ENCODE measurements at places on chromosomes 1 and 21.

GRCh38 chr1:169727307-169727706 lies 6.6 kb downstream of the SELE start:
- H3K4me1 ChIP-seq: no peaks in the 10 kb centered on the region
- no peak overlapping the region for H3K4me3 ChIP-seq
- H3K36me3 ChIP-seq: no peaks in the 10 kb centered on the region
- no peak overlapping the region for H3K27ac ChIP-seq
- no peaks in the 10 kb centered on the region for H3K27me3 ChIP-seq
- no peak for DNase-seq

DNA sequence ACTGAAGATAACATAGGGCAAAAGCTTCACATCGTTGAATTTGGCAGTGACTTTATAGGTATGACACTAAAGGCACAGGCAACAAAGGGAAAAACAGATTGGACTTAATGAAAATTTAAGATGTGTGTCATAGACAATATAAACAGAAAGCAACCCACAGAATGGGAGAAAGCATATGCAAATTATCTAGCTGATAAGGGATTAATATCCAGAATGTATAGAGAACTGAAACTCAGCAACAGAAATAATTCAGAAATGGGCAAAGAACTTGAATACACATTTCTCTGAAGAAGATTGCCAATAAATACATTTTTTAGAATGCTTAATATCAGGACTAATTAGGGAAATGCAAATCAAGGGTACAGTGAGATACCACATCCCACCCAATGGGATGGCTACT lies 55.2 kb upstream of the ANGPTL1 start:
- H3K27ac ChIP-seq: no peak overlapping the region
- H3K27me3 ChIP-seq: no peaks in the 10 kb centered on the region
- no peaks in the 10 kb centered on the region for H3K4me1 ChIP-seq
- no peak overlapping the region for H3K4me3 ChIP-seq
- H3K36me3 ChIP-seq: no peaks in the 10 kb centered on the region

DNA sequence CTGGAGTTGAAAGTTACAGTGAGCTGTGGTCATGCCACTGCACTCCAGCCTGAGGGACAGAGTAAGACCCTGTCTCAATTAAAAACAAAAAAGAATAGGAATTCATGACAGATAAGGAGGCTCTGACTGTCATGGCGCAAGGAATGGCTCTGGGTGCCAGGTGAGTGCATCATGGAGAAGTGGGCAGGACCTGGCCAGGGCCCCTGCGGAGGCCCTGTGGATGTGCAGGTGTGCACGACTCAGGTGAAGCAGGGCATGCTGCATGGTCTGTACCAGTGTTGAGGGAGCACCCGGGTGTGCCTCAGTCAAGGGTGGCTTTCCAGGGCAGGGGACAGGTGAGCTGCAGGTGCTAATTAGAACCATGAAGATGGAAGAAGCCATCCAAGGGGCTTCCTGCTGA lies 14.0 kb downstream of the SLC1A7 start:
- no peak for DNase-seq
- H3K4me3 ChIP-seq: no peak overlapping the region
- H3K4me1 ChIP-seq: peaks cover 5% of the 10 kb centered on the region
- no peaks in the 10 kb centered on the region for H3K27me3 ChIP-seq

GRCh38 chr1:3759796-3760195 lies 7.5 kb downstream of the CCDC27 start:
- H3K27ac ChIP-seq: no peak overlapping the region
- no peaks in the 10 kb centered on the region for H3K4me1 ChIP-seq
- no peak for DNase-seq
- no peaks in the 10 kb centered on the region for H3K27me3 ChIP-seq
- no peaks in the 10 kb centered on the region for H3K36me3 ChIP-seq

DNA sequence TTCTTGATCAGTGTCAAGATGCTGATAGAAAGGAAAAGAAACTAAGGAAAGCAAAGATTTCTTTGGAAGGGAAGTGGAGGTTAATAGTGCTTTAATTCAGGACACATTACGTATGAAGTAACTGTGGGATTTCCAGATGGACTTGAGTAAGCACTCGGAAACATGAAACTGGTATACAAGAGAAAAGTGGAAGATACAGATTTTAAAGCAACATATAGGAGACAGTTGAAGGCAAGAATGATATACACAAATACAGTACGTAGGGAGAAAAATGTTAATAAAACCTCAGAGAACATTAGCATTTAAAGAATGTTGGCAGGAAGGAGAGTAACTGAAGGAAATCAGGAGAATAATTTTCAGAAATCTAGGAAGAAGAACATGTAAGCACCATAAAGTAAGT lies 730.9 kb upstream of the ADGRL2 start:
- no peak overlapping the region for H3K4me3 ChIP-seq
- no peak overlapping the region for H3K27ac ChIP-seq
- no peaks in the 10 kb centered on the region for H3K36me3 ChIP-seq
- DNase-seq: no peak
- H3K27me3 ChIP-seq: no peaks in the 10 kb centered on the region

DNA sequence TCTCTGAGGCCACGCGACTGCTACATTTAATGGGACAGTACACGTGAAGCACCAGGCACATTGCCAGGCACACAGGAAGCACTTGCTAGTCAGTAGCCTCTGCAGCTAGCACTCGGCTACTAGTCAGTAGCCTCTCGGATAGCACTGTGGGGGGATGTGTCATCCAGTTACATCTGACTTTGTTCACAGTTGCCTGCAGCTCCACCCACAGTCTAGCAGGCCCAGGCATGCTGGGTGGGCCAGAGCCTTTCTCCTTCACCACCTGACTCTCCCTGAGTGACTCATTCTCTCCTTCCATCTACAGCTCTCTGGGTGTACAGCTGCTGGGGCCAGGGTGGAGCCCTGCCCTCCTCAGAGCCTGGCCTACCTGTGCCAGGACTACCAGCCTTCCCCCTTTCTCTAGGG lies 51.5 kb downstream of the PTPRF start:
- no peak overlapping the region for H3K27ac ChIP-seq
- H3K27me3 ChIP-seq: no peaks in the 10 kb centered on the region
- H3K36me3 ChIP-seq: no peaks in the 10 kb centered on the region
- H3K4me3 ChIP-seq: no peak overlapping the region
- H3K4me1 ChIP-seq: no peaks in the 10 kb centered on the region

- H3K27me3 ChIP-seq: no peaks in the 10 kb centered on the region
- H3K4me1 ChIP-seq: no peaks in the 10 kb centered on the region
- DNase-seq: no peak
- no peaks in the 10 kb centered on the region for H3K36me3 ChIP-seq
- no peak overlapping the region for H3K27ac ChIP-seq
Measured at GRCh38 chr1:104574620-104575019, 824.9 kb downstream of the AMY1C start.

- H3K27me3 ChIP-seq: no peaks in the 10 kb centered on the region
- no peaks in the 10 kb centered on the region for H3K36me3 ChIP-seq
- no peaks in the 10 kb centered on the region for H3K4me1 ChIP-seq
- no peak overlapping the region for H3K4me3 ChIP-seq
Measured at GRCh38 chr1:201599548-201599947, 60.6 kb downstream of the NAV1 start.

DNA sequence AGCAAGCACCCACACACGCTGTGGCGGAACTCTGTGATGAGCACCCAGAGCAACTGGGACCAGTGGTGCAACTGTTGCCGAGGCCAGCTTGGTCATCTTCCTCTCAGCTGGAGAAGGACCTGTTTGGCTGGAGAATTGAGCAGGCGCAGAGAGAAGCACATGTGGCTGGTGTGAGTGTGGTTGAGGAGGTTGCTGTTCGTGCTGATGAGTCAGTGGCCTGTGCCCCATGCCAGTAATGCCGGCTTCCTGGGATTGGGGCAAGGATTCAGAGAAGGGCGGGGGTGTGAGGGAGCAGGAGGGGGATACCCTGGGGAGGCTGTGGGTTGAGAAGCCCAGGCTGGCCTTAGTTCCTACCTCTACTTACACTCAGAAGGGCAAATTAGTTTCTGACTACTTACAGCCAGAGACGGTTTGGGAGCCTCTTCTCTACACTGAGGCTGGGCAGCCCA lies 57.5 kb upstream of the EPS8L3 start:
- no peak for DNase-seq
- no peak overlapping the region for H3K4me3 ChIP-seq
- no peak overlapping the region for H3K27ac ChIP-seq
- no peaks in the 10 kb centered on the region for H3K4me1 ChIP-seq
- H3K36me3 ChIP-seq: no peaks in the 10 kb centered on the region

DNA sequence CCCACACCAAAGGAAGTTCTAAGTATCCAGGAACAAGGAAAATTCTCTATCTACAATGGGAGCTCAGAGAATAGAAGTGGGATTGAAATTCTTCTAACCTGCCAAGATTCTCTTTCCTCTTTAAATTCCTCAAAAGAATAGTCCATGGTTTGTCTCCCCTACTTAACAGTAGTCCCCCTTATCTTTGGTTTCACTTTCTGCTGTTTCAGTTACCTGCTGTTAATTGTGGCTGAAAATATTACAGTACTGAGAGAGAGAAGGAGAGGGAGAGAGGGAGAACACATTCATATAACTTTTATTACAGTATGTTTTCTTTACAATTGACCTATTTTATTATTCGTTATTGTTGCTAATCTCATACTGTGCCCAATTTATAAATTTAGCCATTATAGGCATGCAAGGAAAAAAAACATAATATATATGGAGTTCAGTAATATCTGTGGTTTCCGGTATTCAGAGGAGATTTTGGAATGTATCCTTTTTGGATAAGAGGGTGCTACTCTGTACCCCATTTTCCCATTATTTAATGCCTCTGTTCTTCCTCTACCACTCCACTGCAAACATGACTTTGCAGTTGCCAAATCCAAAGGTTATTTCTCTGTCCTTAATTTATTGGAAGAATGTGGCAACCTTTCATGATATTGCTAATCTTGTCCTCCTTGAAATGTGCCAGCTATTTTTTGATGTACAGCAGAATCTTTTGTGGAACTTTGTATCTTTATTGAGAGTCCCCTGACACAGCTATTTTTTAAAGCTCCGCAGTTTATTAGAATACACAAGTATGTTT lies 68.0 kb downstream of the USP25 start:
- no peaks in the 10 kb centered on the region for H3K27me3 ChIP-seq
- H3K27ac ChIP-seq: no peak overlapping the region
- peaks cover 12% of the 10 kb centered on the region for H3K4me1 ChIP-seq
- DNase-seq: no peak
- no peaks in the 10 kb centered on the region for H3K36me3 ChIP-seq

DNA sequence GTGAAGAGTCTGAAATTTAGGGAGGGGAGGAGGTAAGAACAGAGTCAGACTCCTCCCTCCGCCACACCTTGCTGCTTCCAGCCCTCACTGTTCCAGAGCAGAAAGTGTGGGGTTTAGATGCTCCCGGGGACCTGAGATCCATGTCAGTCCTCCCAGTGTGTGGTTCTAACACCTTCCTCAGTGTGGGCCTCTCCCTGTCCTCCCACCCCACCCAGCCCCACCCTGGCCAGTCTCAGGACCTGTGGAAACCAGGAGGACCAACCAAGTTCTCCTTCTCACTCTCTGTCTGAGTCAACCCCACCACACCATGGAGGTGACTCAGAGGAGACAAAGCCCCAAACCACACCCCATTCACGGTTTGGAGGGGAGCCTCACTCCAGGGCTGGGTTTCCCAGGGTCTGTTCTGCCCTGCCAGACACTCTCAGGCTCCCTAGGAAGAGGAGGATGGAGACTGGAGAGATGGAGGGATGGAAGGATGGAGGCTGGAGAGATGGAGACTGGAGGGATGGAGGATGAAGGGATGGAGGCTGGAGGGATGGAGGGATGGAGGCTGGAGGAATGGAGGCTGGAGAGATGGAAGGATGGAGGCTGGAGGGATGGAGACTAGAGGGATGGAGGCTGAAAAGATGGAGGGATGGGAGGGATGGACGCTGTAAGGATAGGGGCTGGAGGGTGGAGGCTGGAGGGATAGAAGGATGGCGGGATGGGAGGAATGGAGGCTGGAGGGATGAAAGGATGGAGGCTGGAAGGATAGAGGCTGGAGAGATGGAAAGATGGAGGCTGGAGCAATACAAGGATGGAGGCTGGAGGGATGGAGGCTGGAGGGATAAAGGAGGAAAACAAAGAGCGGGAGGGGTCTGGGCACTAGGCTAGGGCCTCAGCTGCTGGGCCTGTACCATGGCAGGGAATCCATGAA lies 100.9 kb upstream of the RUNX3 start:
- peaks cover 93% of the 10 kb centered on the region for H3K4me1 ChIP-seq
- no peaks in the 10 kb centered on the region for H3K27me3 ChIP-seq
- no peak overlapping the region for H3K4me3 ChIP-seq
- no peaks in the 10 kb centered on the region for H3K36me3 ChIP-seq
- H3K27ac ChIP-seq: peak overlapping the region; percentile 77
- peak; percentile 81 for DNase-seq

GRCh38 chr1:44757420-44757819 lies 17.8 kb downstream of the KIF2C start:
- H3K4me3 ChIP-seq: no peak overlapping the region
- no peaks in the 10 kb centered on the region for H3K27me3 ChIP-seq
- H3K27ac ChIP-seq: no peak overlapping the region

- no peak for DNase-seq
- H3K4me3 ChIP-seq: no peak overlapping the region
- H3K27ac ChIP-seq: no peak overlapping the region
- H3K36me3 ChIP-seq: no peaks in the 10 kb centered on the region
- peaks cover 12% of the 10 kb centered on the region for H3K27me3 ChIP-seq
Measured at GRCh38 chr1:156864796-156865195, 4.1 kb downstream of the NTRK1 start.

GRCh38 chr1:204464187-204464631 lies 30.4 kb downstream of the PIK3C2B start:
- DNase-seq: no peak
- H3K36me3 ChIP-seq: peaks cover 4% of the 10 kb centered on the region
- no peaks in the 10 kb centered on the region for H3K27me3 ChIP-seq
- no peak overlapping the region for H3K27ac ChIP-seq
- H3K4me3 ChIP-seq: no peak overlapping the region

- no peaks in the 10 kb centered on the region for H3K36me3 ChIP-seq
- H3K27ac ChIP-seq: peak overlapping the region; percentile 86
- H3K4me1 ChIP-seq: peaks cover 21% of the 10 kb centered on the region
- no peak for DNase-seq
Measured at GRCh38 chr1:197199923-197200271, 53.4 kb upstream of the ASPM start.

GRCh38 chr1:11340233-11340632 lies 67.2 kb downstream of the UBIAD1 start:
- no peaks in the 10 kb centered on the region for H3K4me1 ChIP-seq
- no peaks in the 10 kb centered on the region for H3K27me3 ChIP-seq
- H3K27ac ChIP-seq: no peak overlapping the region
- no peak for DNase-seq
- no peak overlapping the region for H3K4me3 ChIP-seq

DNA sequence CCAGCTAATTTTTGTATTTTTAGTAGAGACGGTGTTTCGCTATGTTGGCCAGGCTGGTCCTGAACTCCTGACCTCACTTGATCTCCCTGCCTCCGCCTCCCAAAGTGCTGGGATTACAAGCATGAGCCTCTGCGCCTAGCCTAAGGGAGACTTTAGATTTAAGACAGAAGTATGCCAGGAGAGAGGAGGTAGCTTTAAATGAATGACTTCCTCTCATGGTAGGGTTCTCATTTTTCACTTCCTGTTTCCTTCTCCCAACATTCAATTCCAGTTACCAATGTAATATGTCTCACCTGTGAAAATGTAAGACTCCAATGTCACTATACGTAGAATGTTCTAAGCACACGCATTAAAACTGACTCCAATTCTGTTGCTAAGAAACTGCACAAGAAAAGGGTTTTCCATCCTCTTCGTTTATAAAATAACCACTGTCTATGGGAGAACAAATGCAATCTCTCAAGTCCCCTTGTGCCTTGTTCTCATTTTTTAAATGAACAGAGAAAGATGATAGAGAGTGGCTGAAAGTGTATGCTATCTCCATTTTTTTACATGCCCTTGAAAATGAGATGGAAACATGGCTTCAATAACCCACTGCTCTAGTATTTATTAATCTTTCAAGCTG lies 140.0 kb downstream of the SLC45A1 start:
- no peak overlapping the region for H3K27ac ChIP-seq
- no peak for DNase-seq
- H3K36me3 ChIP-seq: no peaks in the 10 kb centered on the region
- H3K4me1 ChIP-seq: peaks cover 32% of the 10 kb centered on the region

Data from naive thymus-derived CD4-positive, alpha-beta T cell (primary cell).